ENCODE measurements at places on chromosomes 6 and 20. TPM values are rescaled to one million over a fixed set of nuclear protein-coding genes. Genes with fewer than 3 reads are reported as not detected.

DNA sequence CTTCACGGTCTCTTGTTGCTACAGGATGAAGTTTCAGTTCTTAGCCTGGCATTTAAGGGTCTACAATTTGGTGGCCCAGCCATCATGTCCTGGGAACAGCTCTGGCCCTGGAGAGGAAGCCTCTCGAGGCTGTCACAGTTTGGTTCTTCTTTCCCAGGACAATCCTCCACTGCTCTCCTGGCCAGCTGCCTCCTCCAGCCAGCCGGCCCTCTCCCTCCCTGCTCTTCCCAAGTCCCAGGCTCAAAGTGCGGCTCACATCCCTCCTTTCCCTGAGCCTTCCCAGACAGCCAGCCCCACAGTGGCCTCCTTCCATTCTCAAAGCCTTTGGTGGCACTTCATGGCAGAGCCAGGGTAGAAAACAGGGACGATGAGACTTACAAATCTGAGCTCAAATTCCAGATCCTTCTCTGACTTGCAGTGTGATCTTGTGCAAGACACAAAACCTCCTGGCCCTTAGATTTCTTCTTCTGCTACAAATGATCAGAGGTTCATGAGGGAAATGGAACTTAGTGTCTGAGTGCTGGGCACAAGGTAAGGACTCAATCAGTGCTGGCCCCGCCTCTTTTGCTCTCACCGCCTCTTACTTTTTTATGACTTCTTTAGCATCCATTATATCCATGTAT lies 223.8 kb upstream of the ECI2 start:
- DNase-seq, result no peak

DNA sequence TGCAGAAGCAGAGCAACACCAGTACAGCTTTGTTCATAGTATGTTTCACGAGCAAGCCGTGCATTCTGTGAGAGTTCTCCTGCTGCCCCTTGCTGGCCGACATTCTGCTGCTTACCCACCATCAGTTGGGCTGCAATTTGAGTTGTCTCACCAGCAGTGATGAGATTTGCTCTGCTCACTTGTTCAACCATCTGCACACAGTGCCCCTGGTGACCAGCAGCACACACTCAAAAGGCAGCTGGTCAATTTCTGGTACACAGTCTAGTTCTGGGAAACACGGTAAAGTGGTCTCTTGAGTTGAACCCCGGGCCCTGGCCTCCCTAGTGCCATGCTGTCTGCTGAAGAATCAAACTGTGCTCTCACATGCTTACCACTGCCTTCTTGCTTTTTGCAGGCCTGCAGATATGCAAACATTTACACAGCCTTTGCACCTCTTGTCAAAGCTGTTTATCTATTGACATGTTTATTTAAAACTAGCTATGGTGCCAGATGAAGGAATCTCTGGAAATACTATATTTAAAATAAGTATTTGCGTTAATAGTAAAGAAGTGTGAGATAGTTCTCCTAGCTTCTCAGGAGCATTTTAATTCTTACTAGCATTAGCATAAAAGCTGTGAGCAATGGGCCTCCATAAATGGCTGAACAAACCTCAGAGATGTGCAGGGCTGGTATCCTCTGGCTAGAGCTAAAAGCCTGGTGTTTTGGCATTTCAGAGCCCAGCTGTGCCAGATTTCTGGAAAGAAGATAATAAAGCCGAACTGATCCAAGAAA lies 234.3 kb downstream of the ARHGAP18 start:
- no peak for DNase-seq

DNA sequence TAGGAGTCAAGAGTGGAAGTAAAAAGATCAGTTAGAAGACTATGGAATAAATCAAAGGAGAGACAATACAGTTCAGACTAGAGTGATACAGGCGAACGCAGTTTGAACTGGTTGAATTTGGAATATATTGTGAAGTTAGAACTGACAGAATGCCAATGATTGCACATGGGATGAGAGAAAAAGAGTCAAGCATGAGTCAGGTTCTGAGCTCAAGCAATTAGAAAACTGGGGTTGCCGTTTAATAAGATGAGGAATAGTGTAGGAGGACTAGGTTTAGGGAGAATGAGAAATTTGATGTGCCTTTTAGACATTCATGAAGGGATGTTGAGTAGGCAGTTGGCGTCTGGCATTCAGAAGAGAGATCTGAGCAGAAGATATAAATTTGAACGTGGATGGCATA lies 8.0 kb downstream of the RNF217 start:
- no peak for DNase-seq

The TRIM40 gene
- not detected for total RNA-seq

GRCh38 chr20:11003341-11003740 lies 329.5 kb upstream of the JAG1 start:
- no peak for DNase-seq

The PRDM13 gene
- 0.14 TPM for total RNA-seq

The ZNF391 gene
- total RNA-seq, result 10.2 TPM
